ENCODE measurements at places on chromosomes 7 and 10. TPM values are rescaled to one million over a fixed set of nuclear protein-coding genes. Genes with fewer than 3 reads are reported as not detected.

DNA sequence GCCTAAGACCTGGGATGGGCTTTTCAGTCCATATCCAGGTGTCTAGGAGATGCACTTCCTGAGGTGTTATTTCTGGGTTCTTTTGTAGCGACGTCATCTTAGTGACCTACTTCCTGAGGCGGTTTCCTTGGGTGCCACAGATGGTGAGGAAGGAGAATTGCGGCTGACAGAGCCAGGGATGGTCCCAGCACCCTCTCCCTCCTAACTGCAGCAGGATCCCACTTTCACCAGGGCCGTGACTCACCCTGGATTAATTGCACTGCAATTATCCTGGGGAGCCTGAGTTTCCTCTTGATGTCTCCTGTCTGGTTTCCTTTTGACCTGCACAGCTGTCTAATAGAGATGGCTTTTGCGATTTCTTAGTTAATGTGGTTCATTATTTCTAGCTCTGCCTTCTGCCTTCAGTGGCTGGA is 271.7 kb downstream of the TCF7L2 start:
- no peak for DNase-seq

The SYNPO2L gene
- total RNA-seq, result not detected

The HTR7 gene
- total RNA-seq, result not detected

GRCh38 chr10:74488907-74489306 is 337.5 kb upstream of the KAT6B start:
- no peak for DNase-seq

DNA sequence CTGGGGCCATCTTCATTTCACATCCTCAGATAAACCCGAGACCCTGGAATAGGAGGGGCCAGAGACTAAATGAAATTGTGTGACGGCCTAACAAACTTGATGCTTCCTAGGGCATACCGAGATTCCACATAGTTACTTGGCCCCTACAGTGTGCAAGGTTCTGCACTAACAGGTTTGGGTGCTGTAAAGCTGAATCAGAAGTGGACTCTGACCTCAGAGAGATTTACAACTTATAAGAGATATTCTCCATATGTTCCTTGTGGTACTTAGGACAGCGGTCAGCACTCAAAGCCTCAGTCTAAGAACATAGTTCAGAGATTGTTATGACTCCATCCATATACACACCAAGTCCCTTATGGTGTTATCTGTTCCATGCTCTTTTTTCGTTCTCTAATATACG is 55.1 kb upstream of the FHIP2A start:
- no peak for DNase-seq

GRCh38 chr10:16470747-16471146 is 33.9 kb downstream of the PTER start:
- no peak for DNase-seq

The MLXIPL gene
- total RNA-seq, result not detected

DNA sequence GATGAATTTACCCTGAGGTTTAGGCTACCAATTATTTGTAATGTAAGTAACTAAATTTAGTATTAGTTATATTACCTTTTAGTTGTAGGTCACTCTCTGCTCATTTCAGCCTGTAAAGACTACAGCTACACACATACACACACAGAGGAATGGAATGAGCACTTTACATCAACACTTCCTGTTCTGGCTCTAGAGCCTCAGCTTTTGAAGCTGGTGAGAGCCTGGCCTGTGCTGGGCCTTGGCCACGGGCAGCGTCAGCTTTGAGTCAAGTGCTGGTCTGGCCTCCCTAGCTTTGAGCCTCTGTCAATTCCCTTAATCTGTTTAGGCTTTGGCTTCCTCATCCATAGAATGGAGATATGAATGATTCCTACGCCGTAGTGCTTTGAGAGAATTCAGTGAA is 141.7 kb downstream of the EGFR start:
- no peak for DNase-seq

GRCh38 chr10:77781451-77782327 is 144.1 kb upstream of the KCNMA1 start:
- no peak for DNase-seq

GRCh38 chr10:93710333-93710909 is 8.0 kb upstream of the FRA10AC1 start:
- no peak for DNase-seq

The CPA1 gene
- not detected for total RNA-seq

GRCh38 chr7:122257056-122257455 is 47.5 kb downstream of the FEZF1 start:
- no peak for DNase-seq

The MRM2 gene
- 18.2 TPM for total RNA-seq

GRCh38 chr7:140903741-140904480 is 20.8 kb downstream of the BRAF start:
- no peak for DNase-seq

- no peak for DNase-seq
Measured at GRCh38 chr10:49595713-49596492, 14.2 kb upstream of the SLC18A3 start.

GRCh38 chr7:79398138-79398749 is 55.2 kb downstream of the MAGI2 start:
- no peak for DNase-seq

Measured in naive thymus-derived CD8-positive, alpha-beta T cell (primary cell).